ENCODE measurements at places on chromosomes 1 and 21.
A peak's percentile ranks its signal among the peaks of the same experiment; 100 is the strongest.

DNA sequence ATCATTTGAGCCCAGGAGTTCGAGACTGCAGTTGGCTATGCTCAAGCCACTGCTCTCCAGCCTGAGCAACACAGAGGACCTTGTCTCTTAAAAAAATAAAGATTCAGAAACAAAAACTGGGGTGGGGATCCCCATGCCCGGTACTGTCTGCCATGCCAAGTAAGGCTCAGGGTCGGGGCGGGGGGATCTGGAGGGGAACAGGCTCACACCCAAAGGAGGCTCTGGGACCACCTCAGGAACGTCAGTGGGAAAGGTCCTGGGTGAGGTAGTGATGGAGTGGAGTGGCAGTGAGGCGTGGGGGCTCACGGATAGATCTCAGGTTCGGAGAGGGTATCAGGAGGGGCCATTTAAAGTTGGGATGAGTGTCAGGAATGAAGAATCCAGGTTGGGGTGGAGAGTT is 765 bp upstream of the S100A4 start:
- no peak for DNase-seq

GRCh38 chr1:180221462-180221861 is 8.6 kb upstream of the LHX4 start:
- no peak for DNase-seq

DNA sequence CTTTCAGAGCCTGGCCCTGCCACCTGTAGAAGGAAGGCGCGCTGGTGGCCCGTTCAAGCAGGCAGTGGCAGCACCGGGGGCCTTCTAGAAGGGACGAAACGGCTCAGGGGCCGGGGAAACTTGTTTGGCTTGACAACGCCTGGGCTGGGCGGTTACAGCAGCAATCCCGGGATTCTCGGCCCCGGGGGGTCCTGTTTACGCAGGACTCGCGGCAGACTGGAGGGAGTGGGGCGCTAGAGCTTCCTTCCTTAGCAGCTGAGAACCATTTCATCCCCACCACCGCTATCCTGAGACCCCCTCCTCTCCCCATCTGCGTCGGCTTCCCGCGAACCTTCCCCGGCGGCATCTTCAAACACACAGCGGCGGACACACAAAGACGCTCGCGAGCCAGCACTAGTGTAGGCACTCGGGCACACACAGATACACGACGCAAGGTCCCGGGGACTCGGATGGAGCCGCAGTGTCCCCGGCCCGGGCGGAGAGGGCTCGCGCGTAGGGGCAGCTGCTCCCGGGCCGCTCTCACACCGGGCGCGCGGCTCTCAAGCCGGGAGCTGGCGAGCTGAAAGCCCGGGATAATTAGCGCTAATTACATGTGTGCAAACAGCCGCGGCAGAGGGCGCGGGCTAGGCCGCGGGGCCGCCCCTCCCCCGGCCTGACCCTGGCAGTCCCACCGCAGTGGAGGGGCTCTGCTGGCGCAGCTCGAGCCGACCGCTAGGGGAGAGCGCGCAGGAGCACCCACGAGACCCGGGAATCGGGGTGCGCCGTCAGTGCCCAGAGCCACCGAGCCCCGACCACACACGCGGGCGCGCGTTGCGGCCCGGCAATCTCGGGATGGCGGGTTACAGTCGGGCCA is 271.4 kb downstream of the FOXD2 start:
- DNase-seq: peak; percentile 20

GRCh38 chr1:28309702-28310101 is 19.1 kb upstream of the MED18 start:
- no peak for DNase-seq

DNA sequence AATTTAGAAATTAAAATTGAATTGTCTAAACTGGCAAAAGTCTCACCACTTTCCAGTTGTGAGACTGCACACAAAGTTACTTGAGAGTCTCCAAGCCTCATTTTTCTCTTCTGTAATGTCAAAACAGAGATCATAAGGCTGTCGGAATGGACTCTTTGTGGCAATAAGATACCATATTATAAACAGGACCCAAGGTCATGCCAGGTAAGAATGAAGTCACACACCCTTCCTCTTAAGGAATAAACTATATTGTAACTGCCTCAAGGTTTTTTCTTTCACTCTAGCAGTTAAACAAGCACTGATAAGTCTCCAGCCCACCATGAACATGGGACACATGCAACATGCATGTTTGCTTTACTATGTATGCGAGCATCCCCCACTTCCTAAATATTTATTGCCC is 50.1 kb upstream of the DIRAS3 start:
- no peak for DNase-seq

DNA sequence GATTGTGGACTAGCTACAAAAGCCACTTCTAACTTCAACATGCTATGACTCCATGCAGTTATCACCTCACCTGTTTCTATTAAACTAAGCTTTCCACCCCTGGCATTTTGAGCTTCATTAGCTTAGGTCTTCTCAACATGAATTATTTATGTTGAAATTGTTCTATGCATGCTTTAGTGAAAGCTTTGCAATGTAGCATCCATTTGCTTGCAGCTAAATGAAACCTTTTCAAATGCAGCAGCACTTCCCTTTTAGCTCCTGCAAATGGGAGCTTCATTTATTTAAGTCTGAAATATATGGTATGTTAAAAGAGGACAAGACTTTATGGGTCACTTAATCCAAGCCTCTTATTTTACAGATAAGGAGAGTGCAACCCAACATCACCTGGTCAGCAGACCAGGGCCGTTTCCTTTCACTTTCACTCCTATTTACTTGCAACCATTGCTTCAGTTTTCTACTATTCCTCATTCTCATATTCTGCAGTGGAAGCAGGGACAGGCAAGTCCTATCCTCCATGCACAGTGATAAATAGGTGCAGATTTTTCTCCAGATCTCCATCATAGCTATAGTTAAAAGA is 56.4 kb upstream of the SAMSN1 start:
- no peak for DNase-seq

- DNase-seq: peak; percentile 97
Observed at GRCh38 chr1:225919906-225920305, 4.1 kb downstream of the PYCR2 start.

DNA sequence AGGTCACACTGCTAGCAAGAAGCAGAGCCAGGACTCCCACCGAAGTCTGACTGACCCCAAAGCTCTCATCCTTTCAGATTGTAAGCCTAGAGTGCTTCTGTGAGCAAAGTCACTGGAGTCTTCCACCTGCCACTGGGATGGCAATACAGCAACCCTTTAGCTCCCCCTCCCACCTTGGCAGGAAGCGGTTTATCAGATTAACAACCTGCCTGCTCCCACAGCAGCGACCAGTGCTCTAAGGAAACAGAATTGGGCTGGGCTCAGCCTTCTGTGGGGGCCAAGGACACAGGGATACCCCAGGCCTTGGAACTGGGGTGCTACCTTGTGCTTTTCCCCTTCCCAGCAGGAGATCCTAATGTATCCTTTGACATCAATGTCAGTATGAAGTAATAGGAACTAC is 76.0 kb downstream of the GFI1 start:
- no peak for DNase-seq

- peak; percentile 35 for DNase-seq
Observed at GRCh38 chr1:226181996-226182714, 4.4 kb downstream of the ACBD3 start.

GRCh38 chr1:226985839-226986463 is 45.9 kb downstream of the COQ8A start:
- no peak for DNase-seq

GRCh38 chr1:82062206-82062605 is 261.5 kb downstream of the ADGRL2 start:
- no peak for DNase-seq

All from globus pallidus (tissue), 1 donor.